Calu3 (cell line): ENCODE measurements at places on chromosomes 2 and 18.
A peak's percentile ranks its signal among the peaks of the same experiment; 100 is the strongest.

DNA sequence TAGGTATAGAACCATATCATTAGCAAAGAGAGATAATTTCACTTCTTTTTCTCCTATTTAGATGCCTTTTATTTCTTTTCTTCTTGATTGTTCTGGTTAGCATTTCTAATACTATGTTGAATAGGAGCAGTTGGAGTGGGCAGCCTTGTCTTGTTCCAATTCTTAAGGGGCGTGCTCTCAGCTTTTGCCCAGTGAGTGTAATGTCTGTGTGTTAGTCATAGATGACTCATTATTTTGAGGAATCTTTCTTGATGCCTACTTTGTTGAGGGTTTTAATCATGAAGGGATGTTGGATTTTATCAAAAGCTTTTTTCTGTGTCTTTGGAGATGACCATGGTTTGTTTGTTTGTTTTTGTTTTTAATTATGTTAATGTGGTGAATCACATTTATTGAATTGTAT lies 1453.1 kb upstream of the SLC39A10 start:
- DNase-seq = no peak

- DNase-seq = no peak
Measured at GRCh38 chr2:196169516-196169915, 1.9 kb downstream of the STK17B start.

DNA sequence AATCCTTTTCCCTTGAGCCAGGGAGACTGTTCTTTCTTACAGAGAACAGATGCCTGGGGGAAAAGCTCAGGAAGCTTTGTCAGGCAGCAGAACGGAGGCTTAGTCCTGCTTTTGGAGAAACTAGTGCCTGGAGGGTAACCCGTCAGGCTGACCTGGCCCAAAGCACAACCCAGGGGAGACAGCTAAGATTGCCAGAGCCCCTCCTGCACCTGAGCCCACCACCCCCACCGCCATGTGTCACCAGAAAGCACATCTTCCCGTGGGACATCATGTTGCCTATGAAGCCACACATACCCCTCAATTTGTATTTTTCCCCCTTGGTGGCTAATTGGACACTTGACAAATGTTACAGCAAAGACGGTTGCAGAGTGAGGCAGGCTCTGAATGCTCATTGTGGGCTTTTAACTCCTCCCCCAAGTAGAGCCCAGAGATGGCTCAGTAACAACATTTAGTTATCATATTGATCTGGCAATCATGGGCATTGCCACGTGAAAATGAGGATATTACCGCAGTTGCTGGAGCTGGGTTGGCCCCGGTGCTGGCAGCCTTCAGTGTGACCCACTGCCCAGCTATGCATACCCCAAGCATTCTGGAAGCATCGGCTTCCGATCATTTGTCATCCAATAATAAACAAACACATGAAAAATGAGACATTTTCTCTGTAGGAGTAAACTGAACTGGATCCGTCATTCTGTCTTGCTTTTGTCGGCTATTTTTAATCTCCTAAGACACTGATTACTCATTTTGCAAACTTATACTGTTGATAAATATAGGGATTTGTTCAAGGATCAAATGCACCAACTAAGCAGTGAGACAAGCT lies 229.5 kb downstream of the ATAD2B start:
- no peak for DNase-seq

DNA sequence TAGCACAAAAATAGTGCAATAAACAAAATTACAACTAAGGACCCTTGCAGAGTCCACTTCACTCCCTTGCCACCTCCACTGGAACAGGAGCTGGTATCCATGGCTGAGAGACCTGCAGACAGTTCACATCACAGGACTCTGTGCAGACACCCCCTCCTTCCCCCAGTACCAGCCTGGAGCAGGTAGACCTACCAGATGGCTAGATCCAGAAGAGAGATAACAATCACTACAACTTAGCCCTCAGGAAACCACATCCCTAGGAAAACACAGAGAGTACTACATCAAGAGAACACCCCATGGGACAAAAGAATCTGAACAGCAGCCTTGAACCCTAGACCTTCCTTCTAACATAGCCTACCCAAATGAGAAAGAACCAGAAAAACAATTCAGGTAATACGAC lies 49.8 kb downstream of the FBXO15 start:
- DNase-seq = no peak

DNA sequence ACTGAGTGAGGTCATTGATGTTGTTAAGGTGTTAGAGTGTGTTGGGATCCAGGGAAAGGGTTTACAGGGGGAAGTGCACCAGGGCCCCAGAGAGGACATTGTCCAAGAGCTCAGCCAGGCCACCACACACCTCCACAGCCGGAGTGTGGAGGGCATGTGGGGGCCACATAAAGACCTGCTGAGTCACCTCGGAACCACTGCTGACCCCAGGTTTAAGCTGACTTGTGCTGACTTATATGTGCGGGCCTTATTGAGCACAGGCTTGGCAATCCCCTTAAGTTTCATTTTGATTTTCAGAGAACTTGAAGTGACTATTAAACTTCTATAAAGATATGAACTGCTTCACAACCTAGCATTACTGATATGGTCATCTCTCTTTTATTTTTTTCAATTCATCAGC lies 166.2 kb upstream of the MAP3K20 start:
- no peak for DNase-seq

GRCh38 chr2:58357521-58357920 lies 116.4 kb upstream of the FANCL start:
- no peak for DNase-seq

DNA sequence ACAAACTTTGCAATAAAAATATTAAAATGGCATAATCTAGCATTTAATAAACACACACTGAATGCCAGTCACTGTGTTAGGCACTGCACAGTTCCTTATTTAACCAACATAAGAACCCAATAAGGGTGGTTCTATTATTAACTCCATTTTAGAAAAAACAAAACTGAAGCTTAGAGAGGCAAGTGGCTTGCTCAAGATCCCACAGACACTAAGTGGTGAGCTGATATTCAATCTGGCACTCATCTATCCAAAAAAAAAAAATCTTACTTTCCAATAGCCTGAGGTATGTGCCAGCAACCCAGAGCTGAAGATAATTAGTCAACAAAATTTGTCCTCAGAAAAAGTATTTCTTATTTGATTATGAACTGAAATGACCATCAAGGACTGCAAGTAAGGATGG lies 799 bp downstream of the CYTIP start:
- DNase-seq = no peak

- no peak for DNase-seq
Measured at GRCh38 chr2:79860228-79861058, 347.6 kb downstream of the CTNNA2 start.

- no peak for DNase-seq
Measured at GRCh38 chr2:216189410-216189809, 80.3 kb downstream of the XRCC5 start.

- peak; percentile 11 for DNase-seq
Measured at GRCh38 chr2:64837116-64837731, 152.0 kb upstream of the SLC1A4 start.

- no peak for DNase-seq
Measured at GRCh38 chr2:216881411-216881810, 21.5 kb upstream of the TNP1 start.

DNA sequence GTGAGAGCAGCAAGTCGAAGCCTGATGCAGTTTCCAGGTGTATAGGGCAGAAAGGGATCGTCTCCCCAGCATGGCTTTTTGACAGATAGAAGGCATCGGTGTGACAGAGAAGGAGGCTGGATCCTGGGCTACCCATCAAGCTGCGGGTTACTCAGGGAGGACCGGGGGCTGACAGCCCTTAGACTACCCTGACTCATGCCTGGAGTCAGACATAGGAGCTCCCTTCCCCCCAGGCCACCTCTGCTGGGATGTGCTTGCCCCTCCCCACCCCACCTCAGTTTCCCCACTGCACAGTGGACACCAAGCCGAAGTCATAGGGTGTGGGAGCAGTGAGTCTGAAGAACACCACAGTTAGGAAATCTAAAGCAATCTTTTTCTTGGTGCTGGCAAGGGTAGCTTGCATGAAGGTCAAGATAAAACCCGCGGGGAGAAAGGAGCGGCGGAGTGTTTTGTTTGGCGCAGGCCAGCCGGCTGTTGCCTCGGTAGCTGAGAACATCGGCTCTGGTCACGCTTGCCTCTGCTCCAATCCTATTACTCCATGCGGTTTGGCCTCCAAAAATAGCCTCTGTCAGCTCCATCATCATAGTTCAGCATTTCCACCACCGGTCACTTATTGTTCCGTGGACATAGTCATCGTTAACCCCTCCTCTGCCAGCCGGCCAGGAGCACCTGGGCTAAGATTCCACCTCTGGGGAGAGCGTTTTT lies 169.2 kb upstream of the GLI2 start:
- no peak for DNase-seq

DNA sequence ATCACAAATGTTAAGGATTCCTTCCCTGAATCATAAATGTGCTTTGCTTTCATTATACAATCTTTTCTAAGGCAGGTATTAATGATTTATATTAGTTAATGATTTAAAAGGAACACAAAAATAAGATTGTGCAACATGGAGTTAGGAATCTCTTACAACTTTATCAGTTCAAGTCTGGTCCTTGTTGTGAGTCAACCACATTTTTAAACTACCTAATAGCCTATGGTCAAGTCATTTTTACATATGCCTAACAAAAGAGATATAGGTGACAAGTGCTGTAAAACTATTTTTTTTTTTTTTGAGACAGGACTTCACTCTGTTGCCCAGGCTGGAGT lies 8.2 kb upstream of the INPP1 start:
- DNase-seq = no peak

DNA sequence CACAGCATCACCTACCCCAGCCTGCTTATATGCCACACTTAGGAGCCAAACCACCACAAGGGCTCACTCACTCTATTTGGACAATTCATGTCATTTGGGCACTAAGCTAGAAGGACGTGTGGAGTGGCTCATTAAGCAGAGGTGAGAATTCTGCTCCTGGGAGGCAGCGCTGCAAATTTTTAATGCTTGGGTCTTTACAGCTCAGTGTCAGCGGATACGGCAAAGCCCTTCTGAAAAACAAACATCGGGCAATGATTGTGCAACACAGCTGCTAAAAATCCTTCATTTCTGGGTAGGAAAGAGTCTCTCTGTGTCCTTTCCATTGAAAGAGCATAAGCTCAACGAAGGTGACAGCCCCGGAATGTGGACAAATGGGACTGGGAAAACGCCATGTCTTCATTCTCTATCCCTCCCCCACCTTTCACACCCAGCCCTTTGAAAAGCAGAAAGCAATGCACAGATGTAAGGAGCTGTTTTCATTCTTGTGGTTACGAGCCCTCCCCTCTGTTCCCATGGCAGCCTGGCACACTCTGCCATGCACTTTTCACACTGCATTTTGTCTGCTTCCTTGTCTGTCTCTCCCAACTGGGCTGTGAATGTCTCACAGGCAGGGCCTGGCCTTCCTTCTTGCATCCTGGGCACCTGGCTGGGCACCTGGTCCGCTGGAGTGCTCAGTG lies 16.0 kb downstream of the TMEM177 start:
- peak; percentile 54 for DNase-seq

- DNase-seq = no peak
Measured at GRCh38 chr2:96913117-96913397, 43.2 kb upstream of the SEMA4C start.

GRCh38 chr18:10265560-10266333 lies 188.7 kb upstream of the APCDD1 start:
- peak; percentile 50 for DNase-seq

- DNase-seq = peak; percentile 19
Measured at GRCh38 chr18:23053776-23054457, 81.4 kb upstream of the CABLES1 start.

- DNase-seq = no peak
Measured at GRCh38 chr2:29335396-29335795, 220.2 kb downstream of the CLIP4 start.

DNA sequence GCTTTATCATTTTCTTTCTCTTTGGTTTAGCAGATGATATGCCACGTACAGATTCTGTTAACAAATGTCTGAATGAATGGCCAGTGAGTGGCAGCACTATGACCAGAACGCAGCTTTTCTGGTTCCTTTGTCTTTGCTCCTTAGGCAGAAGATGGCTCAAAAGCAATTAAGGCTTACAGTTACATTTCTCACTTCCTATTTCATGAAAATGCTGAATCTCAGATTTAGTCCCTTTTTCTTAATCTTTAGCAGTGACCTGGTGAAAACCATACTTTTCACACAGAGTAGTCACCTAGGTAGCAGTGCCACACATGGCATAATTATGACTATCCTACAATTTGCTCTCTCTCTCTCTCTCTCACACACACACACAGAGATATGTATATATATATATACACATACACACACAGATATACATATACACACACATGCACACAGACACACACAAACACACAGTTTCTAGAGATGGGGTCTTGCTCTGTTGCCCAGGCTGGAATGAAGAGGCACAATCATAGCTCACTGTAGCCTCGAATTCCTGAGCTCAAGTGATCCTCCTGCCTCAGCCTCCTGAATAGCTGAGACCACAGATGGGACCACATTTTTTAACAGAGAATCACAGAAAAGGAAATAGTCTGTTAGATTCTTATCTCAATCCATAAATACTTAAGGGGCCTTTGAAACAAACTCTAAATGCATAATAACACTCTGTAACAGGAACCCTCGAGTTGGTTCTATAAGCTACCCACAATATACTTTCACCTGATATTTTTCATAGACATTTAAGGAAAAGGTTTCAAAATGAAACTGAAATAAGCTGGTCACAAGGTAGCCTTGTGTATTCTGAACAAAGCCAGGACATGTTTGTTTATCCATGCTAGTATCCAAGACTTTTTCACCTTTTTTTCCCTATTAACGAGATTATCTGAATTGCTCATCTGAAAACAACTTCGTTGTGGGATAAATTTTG lies 11.6 kb downstream of the PDE6D start:
- DNase-seq = no peak

DNA sequence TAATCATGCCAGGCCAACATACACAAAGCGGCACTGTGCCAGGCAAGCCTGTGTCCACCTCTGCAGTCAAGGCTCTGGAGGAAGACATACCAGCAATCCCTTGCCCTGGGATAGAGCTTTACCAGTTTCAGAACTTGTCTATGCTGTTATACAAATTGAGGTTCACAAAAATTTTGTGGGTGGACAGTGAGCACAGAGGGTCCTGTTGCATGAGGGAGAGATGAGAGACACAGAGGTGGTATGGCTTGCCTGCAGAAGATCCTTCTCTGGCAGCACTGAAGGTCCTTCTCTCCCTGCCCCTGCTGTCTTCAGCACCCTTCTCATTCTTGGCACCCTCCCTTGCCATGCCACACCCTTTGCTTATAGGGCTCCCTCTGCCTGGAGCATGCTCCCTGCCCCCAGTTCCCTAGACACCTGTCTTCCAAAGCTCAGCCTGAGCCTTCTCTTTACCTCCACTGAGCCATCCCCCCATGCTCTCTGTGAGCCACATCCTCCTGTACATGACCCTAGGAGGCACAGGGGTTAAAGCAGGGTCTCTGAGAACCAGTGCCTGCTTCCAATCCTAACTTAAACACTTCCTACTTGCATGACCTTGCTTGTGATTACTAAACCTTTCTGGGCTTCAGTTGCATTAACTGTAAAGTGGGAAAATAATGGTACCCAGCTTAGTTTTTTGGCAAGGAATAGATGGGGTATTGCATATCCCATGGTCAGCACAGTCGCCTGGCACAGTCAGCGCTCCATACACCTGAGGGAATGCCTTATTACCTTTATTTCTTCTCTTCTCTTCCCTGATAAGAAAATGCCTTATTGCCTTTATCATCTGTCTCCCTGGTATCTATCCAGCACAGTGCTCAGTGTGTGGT lies 857 bp downstream of the FABP1 start:
- no peak for DNase-seq

GRCh38 chr2:68225119-68225632 lies 27.2 kb downstream of the PPP3R1 start:
- peak; percentile 50 for DNase-seq

GRCh38 chr2:213065583-213066442 lies 85.6 kb downstream of the IKZF2 start:
- DNase-seq = peak; percentile 7
